ENCODE measurements at places on chromosomes 2 and 18. TPM values are rescaled to one million over a fixed set of nuclear protein-coding genes. Genes with fewer than 3 reads are reported as not detected.

Gene ATL2
- 35.5 TPM for total RNA-seq

Gene VWA3B
- not detected for total RNA-seq

Gene HOXD13
- not detected for total RNA-seq

Gene SLC66A2
- 25.3 TPM for total RNA-seq

Gene RAB6C
- total RNA-seq, result 0.14 TPM

Gene RRM2
- total RNA-seq, result 6.8 TPM

Gene OTOF
- not detected for total RNA-seq

Gene IL36A
- total RNA-seq, result not detected

Gene LHCGR
- total RNA-seq, result not detected

Gene SOX11
- total RNA-seq, result 19.2 TPM

Gene ANAPC1
- 40.7 TPM for total RNA-seq

Gene NOTO
- not detected for total RNA-seq

Gene RPRM
- 0.53 TPM for total RNA-seq

Gene CRYGC
- total RNA-seq, result not detected

Gene CCDC68
- 2.2 TPM for total RNA-seq

Gene CXCR2
- total RNA-seq, result not detected

DNA sequence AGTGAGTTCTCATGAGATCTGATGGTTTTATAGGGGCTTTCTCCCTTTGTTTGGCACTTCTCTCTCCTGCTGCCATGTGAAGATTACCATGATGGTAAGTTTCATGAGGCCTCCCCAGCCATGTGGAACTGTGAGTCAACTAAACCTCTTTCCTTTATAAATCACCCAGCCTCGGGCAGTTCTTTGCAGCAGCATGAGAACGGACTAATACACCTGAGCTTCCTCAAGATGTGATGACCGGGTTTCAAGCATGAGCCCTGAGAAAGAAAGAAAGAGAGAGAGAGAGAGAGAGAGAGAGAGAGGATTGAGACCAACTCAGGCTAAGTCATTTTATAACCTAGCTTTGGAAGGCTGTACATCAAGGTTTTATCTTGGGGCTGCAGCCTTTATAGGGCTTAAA is 167.7 kb upstream of the SERPINE2 start:
- H3K27ac ChIP-seq, result no peak overlapping the region
- H3K4me3 ChIP-seq, result no peak overlapping the region
- no peaks in the 10 kb centered on the region for H3K4me1 ChIP-seq
- no peaks in the 10 kb centered on the region for H3K36me3 ChIP-seq

DNA sequence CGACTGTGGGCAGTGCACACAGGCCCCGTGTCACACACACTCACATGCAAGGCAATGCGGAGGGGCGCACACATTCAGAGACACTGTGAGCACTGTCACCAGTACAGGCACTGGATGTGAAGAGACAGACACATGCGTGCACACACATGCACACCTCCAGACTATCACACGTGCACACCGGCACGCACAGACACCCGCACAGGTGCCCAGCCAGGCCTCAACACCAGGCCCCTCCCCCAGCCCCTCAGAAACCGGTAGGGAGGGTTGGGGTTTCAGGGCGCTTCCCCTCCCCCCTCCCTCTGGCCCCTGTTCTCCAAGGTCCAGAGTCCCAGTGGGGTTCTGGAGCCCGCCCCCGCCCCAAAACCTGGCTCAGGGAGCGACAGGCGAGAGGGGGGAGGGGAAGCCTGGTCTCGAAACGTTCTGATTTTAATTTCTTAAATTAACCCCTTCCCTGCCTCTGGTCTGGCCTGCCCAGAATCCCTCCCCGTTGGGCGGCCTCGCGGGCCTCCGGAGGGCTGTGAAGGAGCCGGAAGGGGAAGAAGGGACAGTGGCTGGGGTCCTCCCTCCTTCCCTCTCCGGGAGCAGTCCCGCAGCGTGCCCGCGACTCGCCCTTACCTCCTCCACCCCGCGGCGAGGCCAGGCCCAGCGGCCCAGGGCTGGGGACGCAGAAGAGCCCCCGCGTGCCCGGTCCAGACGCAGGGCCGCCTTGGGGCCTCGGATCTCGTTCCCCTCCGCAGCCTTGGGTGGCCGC is 558 bp downstream of the FBXO41 start:
- no peak overlapping the region for H3K27ac ChIP-seq
- peaks cover 34% of the 10 kb centered on the region for H3K27me3 ChIP-seq
- H3K4me3 ChIP-seq, result peak overlapping the region; percentile 60
- no peaks in the 10 kb centered on the region for H3K36me3 ChIP-seq

- no peak for DNase-seq
- no peak overlapping the region for H3K4me3 ChIP-seq
- H3K27ac ChIP-seq, result no peak overlapping the region
- no peaks in the 10 kb centered on the region for H3K27me3 ChIP-seq
- no peaks in the 10 kb centered on the region for H3K36me3 ChIP-seq
- H3K4me1 ChIP-seq, result no peaks in the 10 kb centered on the region
Observed at GRCh38 chr2:132978840-132979239, 308.8 kb upstream of the LYPD1 start.

DNA sequence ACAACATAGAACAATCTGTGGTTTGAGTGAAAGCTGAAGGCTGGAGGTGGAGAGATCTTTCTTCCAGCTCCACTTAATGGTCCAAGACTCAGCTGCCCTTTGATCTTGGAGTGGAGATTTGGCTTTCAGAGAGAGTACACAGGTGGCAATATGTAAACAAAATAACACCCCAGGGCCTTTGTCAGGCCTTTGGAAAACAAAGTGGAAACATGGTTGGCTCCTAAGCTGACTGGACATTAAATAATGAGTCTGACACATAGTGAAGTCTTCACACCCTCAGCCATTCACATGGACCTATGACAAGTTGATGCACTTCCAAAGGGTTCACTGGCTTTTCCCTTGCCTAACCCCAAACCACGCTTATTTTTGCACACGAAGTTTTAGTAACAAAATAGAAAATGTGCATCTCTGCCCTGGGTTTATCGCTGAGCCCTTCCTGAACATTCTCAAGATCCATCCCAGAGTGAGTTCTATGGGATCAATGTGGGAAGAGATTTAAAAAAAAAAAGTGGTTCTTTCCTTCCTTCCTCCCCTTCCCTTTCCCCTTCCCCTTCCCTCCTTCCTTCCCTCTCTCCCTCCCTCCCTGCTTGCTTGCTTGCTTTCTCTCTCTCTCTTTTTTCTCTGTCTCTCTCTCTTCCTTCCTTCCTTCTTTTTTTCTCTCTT is 201.3 kb upstream of the NT5C1B start:
- H3K27ac ChIP-seq, result no peak overlapping the region
- H3K36me3 ChIP-seq, result no peaks in the 10 kb centered on the region
- H3K27me3 ChIP-seq, result no peaks in the 10 kb centered on the region
- no peak overlapping the region for H3K4me3 ChIP-seq

- H3K4me3 ChIP-seq, result no peak overlapping the region
- no peak for DNase-seq
- no peaks in the 10 kb centered on the region for H3K36me3 ChIP-seq
- no peaks in the 10 kb centered on the region for H3K27me3 ChIP-seq
Observed at GRCh38 chr2:55811048-55811447, 112.5 kb downstream of the EFEMP1 start.

GRCh38 chr2:151860210-151860609 is 32.0 kb upstream of the ARL5A start:
- no peaks in the 10 kb centered on the region for H3K27me3 ChIP-seq
- H3K4me3 ChIP-seq, result no peak overlapping the region
- DNase-seq, result no peak
- H3K27ac ChIP-seq, result no peak overlapping the region
- H3K4me1 ChIP-seq, result no peaks in the 10 kb centered on the region

DNA sequence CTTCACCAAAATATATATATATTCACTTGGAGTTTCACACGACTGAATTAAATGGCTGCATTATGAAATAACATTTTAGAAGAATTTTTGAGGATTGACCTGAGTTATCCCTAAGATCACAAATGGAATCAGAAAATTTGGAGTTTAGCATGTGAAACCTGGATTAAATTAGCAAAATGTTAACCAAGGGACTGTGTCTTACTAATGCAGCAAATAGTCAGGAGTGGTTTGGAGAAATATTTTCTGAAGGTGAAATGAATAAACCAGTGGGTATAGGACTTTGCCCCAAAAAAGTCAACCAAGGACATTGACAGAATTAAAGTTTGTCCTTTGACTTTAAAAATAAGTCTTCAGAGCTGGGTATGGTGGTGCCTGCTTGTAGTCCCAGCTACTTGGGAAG is 111.2 kb downstream of the PRPF40A start:
- no peaks in the 10 kb centered on the region for H3K27me3 ChIP-seq
- DNase-seq, result no peak
- no peak overlapping the region for H3K27ac ChIP-seq
- H3K4me1 ChIP-seq, result no peaks in the 10 kb centered on the region
- H3K4me3 ChIP-seq, result no peak overlapping the region

- no peaks in the 10 kb centered on the region for H3K4me1 ChIP-seq
- H3K27ac ChIP-seq, result no peak overlapping the region
- H3K4me3 ChIP-seq, result no peak overlapping the region
- no peaks in the 10 kb centered on the region for H3K36me3 ChIP-seq
- no peaks in the 10 kb centered on the region for H3K27me3 ChIP-seq
Observed at GRCh38 chr2:200021449-200022114, 66.2 kb downstream of the MAIP1 start.

- H3K4me1 ChIP-seq, result no peaks in the 10 kb centered on the region
- H3K27ac ChIP-seq, result no peak overlapping the region
- no peak for DNase-seq
- H3K27me3 ChIP-seq, result no peaks in the 10 kb centered on the region
- no peak overlapping the region for H3K4me3 ChIP-seq
Observed at GRCh38 chr2:161569401-161569800, 54.8 kb upstream of the SLC4A10 start.

- H3K4me1 ChIP-seq, result no peaks in the 10 kb centered on the region
- H3K36me3 ChIP-seq, result no peaks in the 10 kb centered on the region
- no peak overlapping the region for H3K4me3 ChIP-seq
- H3K27me3 ChIP-seq, result no peaks in the 10 kb centered on the region
- no peak overlapping the region for H3K27ac ChIP-seq
Observed at GRCh38 chr2:239554766-239555570, 154.1 kb upstream of the HDAC4 start.

- peak overlapping the region; percentile 60 for H3K4me3 ChIP-seq
- peaks cover 8% of the 10 kb centered on the region for H3K36me3 ChIP-seq
- peak overlapping the region; percentile 98 for H3K27ac ChIP-seq
Observed at GRCh38 chr2:237432484-237433092, 18.6 kb upstream of the COL6A3 start.

DNA sequence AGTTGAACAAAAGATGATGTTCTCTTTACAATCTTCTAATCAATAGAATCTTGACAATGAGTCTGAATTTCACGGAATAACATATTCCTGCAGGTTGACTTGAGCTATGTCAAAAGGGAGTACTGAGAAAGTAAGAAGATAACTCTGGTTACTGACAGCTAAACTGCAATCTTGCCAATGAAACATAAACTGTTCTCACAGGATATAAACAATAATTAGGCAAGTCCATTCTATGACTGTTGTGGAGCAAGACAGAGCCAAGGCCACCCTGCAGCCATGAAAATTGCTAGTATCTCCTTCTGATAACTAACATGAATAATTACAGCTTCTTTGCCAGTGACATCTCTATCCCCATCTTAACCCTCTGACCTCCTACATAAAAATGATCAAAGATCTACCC is 6.3 kb upstream of the RPRD1A start:
- peaks cover 5% of the 10 kb centered on the region for H3K27me3 ChIP-seq
- no peak overlapping the region for H3K27ac ChIP-seq
- H3K4me3 ChIP-seq, result no peak overlapping the region
- no peak for DNase-seq
- H3K4me1 ChIP-seq, result no peaks in the 10 kb centered on the region

GRCh38 chr2:221285148-221285547 is 287.0 kb downstream of the EPHA4 start:
- H3K36me3 ChIP-seq, result no peaks in the 10 kb centered on the region
- peak; percentile 19 for DNase-seq
- peaks cover 3% of the 10 kb centered on the region for H3K4me1 ChIP-seq
- H3K27me3 ChIP-seq, result no peaks in the 10 kb centered on the region
- H3K27ac ChIP-seq, result no peak overlapping the region

DNA sequence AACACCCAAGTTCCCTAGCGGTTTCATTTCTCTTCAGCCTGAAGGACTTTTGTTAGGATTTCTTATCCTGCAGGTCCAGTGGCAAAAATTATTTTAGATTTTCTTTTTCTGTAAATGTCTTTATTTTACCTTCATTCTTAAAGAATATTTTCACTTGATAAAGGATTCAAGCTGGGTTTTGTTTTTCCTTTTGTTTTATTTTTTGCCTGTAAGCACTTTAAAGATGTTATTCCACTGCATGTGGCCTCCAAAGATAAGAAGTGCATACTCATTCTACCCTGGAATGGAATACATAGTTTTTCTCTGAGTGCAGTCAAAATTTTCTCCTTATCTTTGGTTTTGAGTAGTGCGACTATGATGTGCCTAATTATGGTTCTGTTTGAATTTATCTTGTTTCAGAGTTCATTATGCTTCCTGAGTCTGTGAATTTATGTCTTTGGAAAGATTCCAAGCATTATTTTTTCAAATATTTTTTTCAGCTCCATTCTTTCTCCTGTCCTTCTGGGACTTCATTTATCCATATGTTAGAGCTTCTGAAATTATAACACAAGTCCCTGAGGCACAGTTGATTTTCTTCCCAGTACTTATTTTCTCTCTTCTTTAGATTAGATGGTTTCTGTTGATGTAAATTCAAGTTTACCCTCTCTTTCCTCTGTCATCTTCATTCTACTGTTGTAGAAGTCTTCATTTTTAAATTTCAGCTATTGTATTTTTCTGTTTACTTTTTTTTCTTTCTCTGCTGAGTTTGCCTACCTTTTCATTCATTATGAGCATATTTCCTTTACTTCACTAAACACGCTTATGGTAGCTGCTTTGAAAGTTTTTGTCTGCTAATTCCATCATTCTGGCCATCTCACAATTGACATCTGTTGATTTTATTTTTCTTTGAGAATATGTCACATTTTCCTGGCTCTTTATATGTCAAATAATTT is 69.6 kb downstream of the MAPRE2 start:
- peak; percentile 78 for DNase-seq
- H3K36me3 ChIP-seq, result no peaks in the 10 kb centered on the region
- no peak overlapping the region for H3K4me3 ChIP-seq
- H3K4me1 ChIP-seq, result peaks cover 3% of the 10 kb centered on the region

GRCh38 chr2:51597086-51597485 is 565.2 kb upstream of the NRXN1 start:
- H3K4me3 ChIP-seq, result no peak overlapping the region
- no peak for DNase-seq
- H3K27me3 ChIP-seq, result no peaks in the 10 kb centered on the region

GRCh38 chr2:146108993-146109392 is 1589.1 kb upstream of the ZEB2 start:
- no peak overlapping the region for H3K27ac ChIP-seq
- peak; percentile 29 for DNase-seq
- H3K27me3 ChIP-seq, result no peaks in the 10 kb centered on the region
- H3K4me1 ChIP-seq, result no peaks in the 10 kb centered on the region

DNA sequence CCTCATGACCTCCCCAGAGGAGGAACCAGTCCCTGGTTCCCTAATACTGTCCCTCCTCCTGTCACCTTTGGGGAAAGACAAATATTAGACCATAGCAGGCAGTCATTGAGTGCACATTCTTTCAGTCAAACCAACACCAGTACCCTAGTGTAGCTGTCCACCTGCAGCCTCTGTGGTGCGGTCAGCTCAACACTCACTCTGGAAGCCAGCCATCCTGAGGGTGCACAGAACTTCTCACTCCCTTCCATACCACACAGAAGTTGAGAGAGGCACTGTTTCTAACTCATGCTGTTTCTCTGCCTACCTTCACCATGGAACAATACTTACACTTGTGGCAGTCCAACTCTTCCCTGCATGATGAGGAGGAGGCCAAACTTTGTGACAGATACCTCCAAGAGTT is 232.6 kb upstream of the FBXO11 start:
- H3K27me3 ChIP-seq, result no peaks in the 10 kb centered on the region
- no peak overlapping the region for H3K27ac ChIP-seq
- H3K4me1 ChIP-seq, result no peaks in the 10 kb centered on the region
- no peak overlapping the region for H3K4me3 ChIP-seq
- no peak for DNase-seq

Data from astrocyte (in vitro differentiated cells and primary cell).